ENCODE measurements at places on chromosomes 12 and 14.

DNA sequence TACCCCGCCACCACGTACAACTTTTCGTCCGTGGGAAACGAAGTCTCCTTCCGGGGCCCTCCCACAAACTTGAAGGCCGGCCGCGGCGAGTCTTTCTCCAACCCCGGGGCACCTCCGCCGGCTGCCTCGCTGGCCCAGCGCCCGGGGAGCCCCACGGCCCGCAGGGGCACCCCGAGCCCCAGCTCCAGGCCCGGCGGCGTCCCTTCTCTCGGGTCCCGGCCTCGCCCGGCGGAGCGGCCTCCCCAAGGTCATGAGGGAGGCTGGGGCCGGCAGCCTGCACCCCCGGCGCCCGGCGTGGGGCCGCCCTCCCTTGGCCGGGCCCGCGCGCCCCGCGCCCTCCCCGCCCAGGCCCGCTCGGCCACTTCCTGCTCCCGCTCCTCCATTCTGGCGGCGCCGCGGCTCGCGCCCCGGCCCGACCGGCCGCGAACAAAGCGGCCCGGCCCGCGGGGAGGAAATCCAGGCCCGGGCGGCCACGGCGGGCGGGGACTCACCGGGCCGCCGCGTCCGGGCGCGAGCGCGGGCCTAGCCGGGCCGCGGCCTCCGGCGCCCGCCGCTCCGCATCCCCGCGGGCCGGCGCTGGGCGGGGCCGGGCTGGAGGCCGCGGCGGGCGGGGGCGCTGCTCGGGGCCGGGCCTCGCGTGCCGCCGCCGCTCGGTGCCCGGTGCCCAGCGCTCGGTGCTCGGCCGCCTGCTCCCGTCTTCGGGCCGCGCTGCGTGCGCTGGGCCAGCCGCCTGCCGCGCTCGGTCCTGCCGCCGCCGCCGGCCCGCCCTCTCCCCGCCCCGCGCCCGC lies at the start of gene AKT1:
Gene AKT1 (minus strand): TSS at position 756 of the 788 bp plus-strand sequence. CDS start 3,105 bp downstream, outside the sequence.
- DNase-seq = no peak

DNA sequence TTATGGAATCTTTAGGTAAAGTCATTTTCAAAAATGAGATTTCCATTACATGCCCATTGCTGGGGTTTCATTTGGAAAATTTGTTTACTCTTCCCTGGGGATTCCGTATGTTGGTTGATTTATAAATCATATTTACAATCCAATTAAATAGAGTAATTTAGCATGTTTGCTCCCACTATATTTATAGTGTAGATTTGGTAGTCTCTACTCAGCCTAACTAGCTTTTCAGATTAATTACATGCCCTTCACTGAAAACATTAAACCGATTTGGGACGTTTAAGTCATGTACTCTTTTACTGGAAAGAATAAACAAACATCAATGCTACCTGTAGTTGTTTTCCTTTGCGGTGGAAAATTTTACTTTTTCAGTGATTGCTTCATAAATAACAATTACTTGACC lies 10.4 kb downstream of the PAX9 start:
- no peak for DNase-seq

GRCh38 chr12:12011880-12012260 lies 58.9 kb upstream of the BCL2L14 start:
- no peak for DNase-seq

DNA sequence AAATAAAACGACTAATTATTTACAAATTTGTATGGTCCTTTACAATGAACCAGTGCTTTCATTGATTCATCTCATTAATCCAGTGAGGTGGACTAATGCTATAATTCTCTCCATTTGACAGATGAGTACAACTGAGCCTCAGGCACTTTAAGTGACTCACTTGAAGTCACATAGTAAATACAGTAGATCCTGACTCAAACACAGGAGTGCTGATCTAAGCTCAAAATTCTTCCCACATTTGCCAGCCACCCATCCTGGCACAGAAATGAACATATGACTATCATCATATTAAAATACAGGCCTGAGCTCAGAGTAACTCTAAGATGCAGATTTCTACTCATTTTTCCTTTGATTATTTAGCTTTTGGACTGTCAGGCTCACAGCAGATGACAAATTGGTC lies 30.6 kb downstream of the SLC16A7 start:
- DNase-seq = no peak

DNA sequence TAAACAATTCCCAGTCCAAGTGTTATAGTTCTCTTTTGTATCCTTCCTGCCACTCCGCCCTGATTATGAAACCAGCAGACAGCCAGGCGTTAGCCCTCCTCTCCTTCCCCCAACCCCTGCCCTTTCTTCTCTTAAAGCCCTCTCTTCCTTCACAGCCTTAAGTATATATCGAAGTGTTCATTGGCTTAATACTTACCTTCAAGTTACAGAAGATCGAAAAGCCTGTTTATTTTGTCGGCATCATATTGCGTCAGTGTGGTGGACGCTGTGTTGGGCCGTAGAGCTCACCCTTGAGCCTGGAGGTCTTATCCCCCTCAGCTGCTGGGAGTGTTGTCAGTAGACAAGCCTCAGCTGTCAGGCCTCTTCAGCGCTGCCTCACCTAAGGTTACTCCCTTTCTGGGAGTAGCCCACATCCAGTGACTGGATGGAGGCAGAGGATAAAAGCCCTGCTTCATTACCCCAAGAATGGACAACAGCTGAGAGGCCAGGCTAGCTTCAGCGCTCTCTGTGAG lies 36.2 kb downstream of the CMAS start:
- no peak for DNase-seq

Measured in stimulated activated CD4-positive, alpha-beta T cell treated with anti-CD3 and anti-CD28 coated beads, Interleukin-4, amount 100 ng/mL, for 4 hours (primary cell).